Muscle of back (tissue), 13 donors: ENCODE measurements at places on chromosomes 2 and 18. TPM values are rescaled to one million over a fixed set of nuclear protein-coding genes. Genes with fewer than 3 reads are reported as not detected.

DNA sequence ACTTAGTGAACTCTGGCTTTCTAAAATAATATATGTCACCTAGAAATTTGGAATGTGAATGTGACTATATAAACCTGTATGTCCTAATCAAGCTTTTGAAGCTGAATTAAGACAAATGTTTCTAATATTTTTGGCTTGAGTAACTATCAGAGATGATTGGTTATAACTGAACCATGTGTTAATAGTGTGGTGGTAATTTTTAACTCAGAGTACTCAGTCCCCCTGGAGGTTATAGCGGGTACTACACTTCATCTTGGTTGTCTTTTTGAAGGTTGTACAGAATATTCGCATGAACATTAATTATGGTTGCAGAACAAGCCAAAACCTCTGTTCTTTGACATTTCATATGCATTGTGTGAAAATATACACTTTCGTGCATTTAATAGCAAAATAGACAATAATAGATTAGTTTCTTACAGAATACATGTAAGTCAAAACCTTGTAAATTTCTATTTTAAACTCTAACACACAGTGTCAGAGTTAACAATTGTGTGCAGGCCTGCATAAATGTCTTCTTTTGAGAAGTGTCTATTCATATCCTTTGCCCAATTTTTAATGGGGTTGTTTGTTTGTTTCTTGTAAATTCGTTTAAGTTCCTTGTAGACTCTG lies 86.0 kb downstream of the OSBPL6 start:
- peak; percentile 59 for DNase-seq

GRCh38 chr2:52659546-52659945 lies 1108.1 kb upstream of the CHAC2 start:
- DNase-seq = no peak

GRCh38 chr18:26225022-26225693 lies 1.1 kb upstream of the TAF4B start:
- DNase-seq = no peak

C2orf15 gene
- polyA plus RNA-seq = 0.25 TPM

- no peak for DNase-seq
Observed at GRCh38 chr2:230944123-230944653, 19.1 kb upstream of the GPR55 start.

GRCh38 chr2:220892018-220892634 lies 680.0 kb downstream of the EPHA4 start:
- no peak for DNase-seq

WNT10A gene
- 0.13 TPM for polyA plus RNA-seq

DYNAP gene
- not detected for polyA plus RNA-seq

- DNase-seq = no peak
Observed at GRCh38 chr2:5409898-5410381, 282.2 kb upstream of the SOX11 start.

DNA sequence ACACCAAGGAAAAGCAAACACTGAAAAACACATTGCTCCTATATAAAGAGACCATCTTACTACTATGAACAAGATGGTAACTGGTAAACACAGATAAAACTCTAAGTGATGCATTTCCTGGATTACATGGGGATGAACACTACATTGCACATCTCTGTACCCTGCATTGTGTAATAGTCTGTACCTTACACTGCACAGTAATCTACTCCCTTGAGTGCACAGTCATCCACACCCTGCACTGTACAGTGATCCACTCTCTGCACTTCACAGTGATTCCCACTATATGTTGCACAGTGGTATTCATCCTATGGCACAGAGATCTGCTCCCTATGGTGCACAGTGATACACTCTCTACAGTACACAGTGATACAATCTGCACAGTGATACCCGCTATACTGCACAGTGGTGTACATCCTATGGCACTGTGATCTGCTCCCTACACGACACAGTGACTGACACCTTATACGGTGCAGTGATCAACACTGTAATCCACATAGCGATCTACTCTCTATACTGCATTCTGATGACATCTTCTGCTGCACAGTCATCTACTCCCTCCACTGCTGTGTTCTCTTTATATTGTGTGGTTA lies 462.2 kb upstream of the RGPD4 start:
- no peak for DNase-seq

SPDYA gene
- polyA plus RNA-seq = 0.88 TPM

DNA sequence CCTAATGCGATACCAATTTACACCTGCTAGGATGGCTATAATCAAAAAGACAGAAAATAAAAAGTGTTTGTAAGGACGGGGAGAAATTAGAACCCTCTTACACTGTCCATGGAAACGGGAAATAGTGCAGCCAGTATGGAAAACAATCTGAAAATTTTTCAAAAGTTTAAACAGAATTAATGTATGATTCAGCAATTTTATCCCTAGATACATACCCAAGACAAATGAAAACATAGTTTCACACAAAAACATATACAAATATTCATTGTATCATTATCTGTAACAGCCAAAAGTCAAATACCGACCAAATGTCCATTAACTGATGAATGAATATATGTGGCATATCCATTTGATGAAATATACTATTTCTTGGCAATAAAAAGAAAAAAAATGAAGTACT lies 313.5 kb upstream of the GYPC start:
- no peak for DNase-seq

- DNase-seq = peak; percentile 15
Observed at GRCh38 chr2:6412533-6413091, 453.1 kb downstream of the CMPK2 start.

COL4A3 gene
- polyA plus RNA-seq = 0.27 TPM

- no peak for DNase-seq
Observed at GRCh38 chr2:212416086-212416485, 122.5 kb downstream of the ERBB4 start.

INHA gene
- 0.78 TPM for polyA plus RNA-seq

DNA sequence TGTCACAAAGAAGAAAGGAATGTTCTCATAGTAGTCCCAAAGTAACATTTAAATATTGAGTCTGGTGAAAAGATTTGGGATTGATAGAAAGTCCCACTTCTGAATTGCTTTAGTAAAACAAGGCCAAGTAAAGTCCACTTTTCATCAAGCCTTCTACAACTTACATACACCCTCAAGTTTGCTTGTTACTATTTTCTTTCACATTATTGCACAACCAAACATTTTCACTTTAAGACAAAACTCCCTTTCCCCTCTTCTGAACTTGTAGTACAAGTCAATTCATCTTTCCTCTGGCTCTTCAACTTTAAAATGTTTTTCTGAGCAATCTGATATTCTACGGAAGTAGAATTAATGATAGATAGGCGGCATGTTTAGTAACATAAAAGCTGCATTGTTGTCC lies 11.0 kb downstream of the MAIP1 start:
- no peak for DNase-seq

- DNase-seq = no peak
Observed at GRCh38 chr2:144358374-144358964, 161.4 kb downstream of the ZEB2 start.

DNA sequence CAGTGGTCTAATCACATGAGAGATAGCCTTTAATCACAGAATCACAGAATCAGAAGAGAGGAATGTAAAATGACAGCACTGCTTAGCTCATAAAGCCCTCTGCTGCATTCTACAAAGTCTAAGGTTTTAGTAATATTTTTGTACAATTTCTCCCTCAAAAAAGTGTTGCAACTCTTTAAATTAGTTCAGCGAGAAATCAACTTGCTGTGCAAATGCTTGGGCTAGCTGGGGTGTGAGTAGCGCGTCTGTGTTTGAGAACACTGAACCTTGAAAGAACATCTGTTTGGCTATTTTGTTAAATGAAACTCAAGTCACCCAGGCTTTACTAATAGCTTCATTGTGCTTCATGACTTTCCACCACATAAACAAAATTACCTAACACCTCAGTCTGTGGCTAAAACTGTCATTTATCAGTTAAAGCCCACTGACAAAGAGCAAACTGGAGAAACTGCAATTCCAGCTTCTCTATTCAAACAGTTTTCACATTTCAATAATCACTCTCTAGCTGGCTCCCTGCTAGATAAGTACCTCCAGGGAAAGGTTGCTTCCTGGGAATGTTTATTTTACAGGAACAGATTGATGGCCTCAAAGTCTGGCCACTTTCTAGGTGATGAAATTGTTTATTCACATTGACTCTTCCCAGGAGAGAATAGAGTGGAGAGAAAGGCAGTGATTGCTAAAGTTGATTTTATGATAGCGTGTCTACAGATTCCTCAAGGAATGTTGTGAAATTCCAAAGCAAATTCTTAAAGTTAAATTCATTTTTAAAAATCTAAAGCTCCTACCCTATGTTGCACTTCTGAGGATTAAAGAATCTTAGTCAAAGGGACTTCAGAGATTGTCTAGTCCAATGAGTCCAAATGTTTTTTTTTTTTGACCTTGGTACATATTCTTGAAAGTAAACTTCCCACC lies 36.0 kb upstream of the STAT1 start:
- peak; percentile 67 for DNase-seq

MERTK gene
- polyA plus RNA-seq = 3.3 TPM

GRCh38 chr2:15155959-15156574 lies 405.1 kb downstream of the NBAS start:
- no peak for DNase-seq

DNA sequence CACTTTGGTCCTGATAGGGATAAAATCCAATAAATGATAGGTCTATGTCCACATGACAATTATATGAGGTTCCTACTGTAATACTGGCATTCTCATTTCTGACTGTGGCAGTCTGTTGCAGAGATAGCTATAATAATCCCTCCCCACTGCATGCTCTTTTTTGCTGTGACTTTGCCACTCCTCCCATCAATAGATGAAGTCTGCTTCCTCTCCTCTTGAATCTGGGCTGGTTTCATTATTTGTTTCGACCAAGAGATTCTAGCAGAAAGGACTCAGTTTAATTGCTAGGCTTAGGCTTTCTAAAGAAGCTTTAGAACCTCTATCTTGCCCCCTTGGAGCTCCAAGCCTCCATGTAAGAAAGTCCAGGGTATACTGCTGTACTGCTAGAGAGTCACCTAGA lies 23.3 kb upstream of the CREB1 start:
- DNase-seq = no peak

SLC4A5 gene
- polyA plus RNA-seq = 2.5 TPM

CYS1 gene
- polyA plus RNA-seq = 9.5 TPM

DNA sequence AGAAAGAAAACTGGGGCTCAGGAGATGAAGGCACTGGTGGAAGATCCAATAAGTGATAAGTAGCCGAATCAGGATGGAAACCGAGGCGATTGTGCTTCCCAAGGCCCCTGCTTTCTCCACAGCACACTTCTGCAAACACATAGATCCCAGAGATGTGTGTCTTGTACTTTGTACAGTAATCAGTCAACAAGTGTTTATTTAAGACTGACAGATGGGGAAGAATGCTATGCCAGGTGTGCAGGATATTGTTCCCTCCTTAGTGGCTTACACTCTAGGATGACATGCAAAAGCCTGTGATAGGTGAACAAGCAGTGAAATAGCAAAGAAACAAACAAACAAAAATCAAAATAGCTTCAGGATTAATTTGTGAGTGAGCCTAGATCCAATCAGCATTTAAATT lies 116.6 kb downstream of the ACTR3 start:
- DNase-seq = no peak

DNA sequence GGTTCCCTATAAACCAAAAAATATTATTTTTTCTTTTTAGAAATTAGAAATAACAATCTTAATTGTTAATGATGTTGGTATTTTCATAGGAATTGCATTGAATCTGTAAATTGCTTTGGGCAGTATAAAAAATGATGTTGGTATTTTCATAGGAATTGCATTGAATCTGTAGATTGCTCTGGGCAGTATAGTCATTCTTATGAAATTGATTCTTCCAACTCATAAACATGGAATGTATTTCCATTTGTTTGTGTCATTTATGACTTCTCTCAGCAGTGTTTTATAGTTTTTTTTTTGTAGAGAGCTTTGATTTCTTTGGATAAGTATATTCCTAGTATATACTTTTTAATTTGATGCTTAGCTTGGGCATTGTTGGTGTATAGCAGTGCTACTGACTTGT lies 82.0 kb upstream of the NT5C1B start:
- DNase-seq = no peak

- DNase-seq = peak; percentile 2
Observed at GRCh38 chr18:38421872-38422615, 856.4 kb upstream of the CELF4 start.

TPO gene
- polyA plus RNA-seq = 0.68 TPM

DNA sequence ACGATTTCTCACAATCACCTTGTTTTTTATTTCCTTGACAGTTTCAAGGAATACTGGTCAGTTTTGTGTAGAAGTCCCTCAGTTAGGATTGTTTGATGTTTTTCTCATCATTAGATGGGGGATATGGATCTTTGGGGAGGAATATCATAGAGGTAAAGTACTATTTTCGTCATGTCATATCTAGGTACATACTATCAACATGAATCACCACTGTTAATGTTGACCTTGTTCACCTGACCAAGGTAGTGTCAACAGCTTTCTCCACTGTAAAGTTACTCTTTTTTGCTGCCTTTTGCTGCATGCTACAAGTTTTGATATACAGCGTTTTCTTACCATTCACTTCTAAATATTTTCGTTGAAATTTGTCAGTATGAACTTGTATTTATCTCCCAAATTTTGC lies 32.7 kb downstream of the NLRC4 start:
- no peak for DNase-seq

DNA sequence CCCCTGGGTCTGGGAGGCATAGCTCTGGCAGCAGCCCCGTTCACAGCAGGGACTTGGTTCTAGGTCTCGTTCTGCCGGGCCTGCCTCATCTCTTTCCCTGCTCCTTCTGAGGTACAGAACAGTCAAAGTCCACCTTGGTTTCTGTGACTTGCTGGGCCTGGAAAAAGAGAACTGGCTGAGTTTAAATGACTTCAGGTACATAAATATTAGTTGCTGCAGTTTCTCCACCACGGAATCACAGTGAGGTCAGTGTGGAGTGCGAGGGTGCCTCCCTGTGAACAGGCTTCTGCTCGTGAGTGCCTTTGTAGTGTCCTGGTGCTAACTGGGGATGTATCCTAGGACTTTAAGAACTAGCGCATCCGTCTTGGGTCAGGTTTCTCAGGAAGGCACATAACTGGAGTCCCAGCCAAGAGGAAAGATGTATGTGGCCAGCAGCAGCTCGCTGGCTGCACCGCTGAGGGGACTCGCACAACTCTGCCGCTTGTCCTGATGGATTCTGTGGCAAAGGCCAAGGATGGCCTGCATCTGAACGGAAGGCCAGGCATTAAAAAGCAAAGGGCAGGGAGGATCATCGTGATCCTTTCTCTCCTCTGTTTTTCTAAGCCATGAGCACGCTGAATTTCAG lies 188.6 kb downstream of the SH3RF3 start:
- peak; percentile 28 for DNase-seq

GRCh38 chr18:24991141-24992060 lies 360.6 kb downstream of the ZNF521 start:
- no peak for DNase-seq

- no peak for DNase-seq
Observed at GRCh38 chr2:74387346-74387745, 7.2 kb upstream of the DCTN1 start.

- no peak for DNase-seq
Observed at GRCh38 chr2:43097644-43098408, 128.6 kb downstream of the ZFP36L2 start.

CCDC88A gene
- polyA plus RNA-seq = 89.6 TPM

RND3 gene
- 57.7 TPM for polyA plus RNA-seq

GRCh38 chr2:46299365-46300263 lies 2.4 kb downstream of the EPAS1 start:
- peak; percentile 75 for DNase-seq

DCAF17 gene
- 10.1 TPM for polyA plus RNA-seq
